ENCODE measurements at places on chromosomes 5 and 9. TPM values are rescaled to one million over a fixed set of nuclear protein-coding genes. Genes with fewer than 3 reads are reported as not detected.

The CCDC192 gene
- total RNA-seq = 1.3 TPM

The MPDZ gene
- total RNA-seq = 76.1 TPM

DNA sequence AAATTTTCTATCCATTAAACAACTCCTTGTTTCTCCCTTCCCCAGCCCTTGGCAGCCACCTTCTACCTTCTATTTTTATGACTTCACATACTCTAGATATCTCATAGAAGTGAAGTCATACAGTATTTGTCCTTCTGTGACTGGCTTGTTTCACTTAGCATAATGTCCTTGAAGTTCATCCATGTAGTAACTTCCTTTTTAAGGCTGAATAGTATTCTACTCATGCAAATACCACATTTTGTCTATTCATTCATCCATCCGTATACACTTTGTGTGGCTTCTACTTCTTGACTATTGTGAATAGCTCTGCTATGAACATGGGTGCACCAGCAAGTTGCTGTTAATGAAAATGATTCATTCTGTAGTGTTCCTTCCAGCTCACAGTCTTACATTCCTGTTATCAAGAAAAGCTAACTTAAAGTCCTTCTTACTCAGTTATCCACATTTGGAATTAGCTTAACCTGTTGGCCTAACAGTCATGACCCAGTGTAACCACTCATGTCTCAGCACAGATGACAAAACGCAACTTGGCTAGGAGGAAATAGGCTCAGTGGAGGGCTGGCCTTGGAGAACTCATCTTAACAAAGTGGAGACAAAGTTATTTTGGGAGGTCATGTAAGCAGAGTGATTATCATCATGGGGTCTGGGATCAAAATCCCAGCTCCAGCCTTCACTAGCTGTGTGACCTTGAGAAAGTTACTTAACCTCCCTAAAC lies 129.7 kb upstream of the MAP3K1 start:
- DNase-seq = no peak

DNA sequence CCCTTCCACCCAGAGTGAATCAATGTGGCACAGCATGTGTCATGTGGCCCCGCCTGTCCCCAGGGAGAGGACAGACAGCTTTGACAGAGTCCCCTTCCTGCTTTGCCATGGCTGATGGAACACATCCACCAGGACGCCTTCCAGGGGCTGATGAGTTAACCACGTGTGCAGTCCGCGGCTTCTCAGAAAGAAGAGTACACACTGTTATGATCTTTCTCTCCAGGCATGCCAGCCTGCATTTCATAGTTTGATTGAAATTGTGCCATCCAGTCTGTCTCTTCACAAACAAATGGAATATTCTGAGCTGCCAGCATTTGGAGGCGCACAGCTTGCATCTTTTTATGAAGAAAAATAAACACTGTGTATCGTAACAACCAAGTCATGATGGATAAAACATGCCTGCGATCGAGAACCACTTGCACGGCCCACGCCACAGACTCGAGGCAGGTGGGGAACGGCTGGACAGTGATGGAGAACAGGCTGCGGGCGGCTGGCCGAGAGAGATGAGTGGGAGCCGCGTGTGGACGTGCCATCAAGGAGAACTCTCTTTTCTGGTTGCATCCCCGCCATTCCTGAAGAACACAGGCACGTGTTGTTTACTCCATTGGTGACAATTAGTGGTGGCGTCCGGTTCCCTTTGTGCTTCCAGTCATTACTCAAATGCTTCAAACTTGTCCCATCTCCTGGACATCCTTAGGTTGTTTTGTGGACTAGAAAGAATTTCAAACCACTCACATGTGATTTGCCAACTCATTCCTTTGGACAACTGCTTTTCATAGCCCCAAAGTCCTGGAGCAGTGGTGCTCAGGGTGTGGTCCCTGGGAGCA lies 220.2 kb downstream of the AGTPBP1 start:
- DNase-seq = no peak

DNA sequence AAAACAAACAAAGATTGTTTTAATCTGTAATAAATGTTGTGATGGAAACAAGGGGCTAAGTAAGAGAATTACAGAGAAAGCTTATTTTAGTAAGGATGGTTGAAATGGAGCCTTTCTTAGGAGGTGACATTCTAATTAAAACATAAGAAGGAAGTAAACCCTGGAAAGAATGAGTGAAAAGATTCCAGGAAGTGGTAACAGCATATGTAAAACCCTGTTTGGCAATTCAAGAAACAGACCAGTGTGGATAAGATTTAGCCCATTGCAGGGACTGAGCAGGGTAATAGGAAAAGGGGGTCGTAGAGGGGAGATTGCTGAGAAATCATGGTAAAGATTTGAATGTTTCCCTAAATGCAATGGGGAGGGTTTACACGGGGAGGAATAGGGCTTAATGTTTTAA lies 21.6 kb upstream of the PIP5K1B start:
- no peak for DNase-seq

Measured in neural crest cell (in vitro differentiated cells).